G401 (cell line): ENCODE measurements at places on chromosomes 3 and 15. TPM values are rescaled to one million over a fixed set of nuclear protein-coding genes. Genes with fewer than 3 reads are reported as not detected.

- peak; percentile 72 for DNase-seq
Observed at GRCh38 chr3:195543500-195544229, 540 bp upstream of the PPP1R2 start.

DNA sequence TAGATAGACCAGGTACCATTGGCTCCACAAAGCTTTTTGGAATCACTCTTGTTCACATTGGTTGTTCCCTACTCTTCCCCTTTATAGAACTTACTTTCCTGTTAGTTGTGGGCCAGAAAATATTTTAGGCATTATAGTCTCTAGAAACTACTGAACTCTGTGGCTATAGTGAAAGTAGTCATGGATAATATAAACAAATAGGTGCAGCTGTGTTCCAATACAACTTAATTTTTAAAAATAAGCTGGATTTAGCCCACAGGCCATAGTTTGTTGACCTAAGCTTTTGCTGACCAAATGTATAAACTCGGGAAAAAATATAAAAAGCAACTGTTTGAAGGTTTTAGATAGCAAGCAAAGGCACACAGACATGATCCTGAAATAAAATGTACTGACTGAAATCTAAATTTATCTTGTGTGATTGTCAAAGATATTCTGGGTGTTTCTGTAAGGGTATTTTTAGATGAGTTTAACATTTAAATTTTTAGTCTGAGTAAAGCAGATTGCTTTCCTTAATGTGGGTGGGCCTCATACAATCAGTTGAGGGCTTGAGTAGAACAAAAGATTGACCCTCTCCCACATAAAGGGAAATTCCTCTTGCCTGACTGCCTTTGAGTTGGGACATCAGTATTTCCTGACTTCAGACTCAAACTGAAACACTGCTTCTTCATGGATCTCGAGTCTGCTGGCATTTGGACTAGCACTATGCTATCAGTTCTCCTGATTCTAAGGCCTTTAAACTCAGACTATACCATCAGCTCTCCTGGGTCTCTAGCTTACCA, 13.2 kb downstream of the IQCB1 start:
- DNase-seq: no peak

DNA sequence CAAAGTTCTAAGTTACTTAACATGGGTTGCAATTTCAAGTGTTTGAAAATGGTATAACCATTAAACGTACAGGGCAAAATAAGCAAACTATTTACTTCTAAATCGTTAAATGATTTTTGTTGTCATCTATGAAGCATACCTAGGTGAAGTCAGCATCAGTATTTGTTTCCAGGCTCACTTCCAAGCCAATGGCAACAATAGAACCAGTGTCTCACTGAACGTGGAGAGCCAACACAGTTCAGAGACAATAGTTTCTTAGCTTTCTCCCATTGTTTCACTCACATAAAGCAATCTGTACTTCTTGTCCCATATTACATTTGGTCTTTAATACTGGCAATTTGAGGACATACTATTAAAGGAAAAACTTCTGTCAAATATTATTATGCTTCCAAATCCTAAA, 397.2 kb downstream of the MECOM start:
- DNase-seq: no peak

GRCh38 chr3:152706991-152707713, 127.8 kb upstream of the P2RY1 start:
- DNase-seq: no peak

DNA sequence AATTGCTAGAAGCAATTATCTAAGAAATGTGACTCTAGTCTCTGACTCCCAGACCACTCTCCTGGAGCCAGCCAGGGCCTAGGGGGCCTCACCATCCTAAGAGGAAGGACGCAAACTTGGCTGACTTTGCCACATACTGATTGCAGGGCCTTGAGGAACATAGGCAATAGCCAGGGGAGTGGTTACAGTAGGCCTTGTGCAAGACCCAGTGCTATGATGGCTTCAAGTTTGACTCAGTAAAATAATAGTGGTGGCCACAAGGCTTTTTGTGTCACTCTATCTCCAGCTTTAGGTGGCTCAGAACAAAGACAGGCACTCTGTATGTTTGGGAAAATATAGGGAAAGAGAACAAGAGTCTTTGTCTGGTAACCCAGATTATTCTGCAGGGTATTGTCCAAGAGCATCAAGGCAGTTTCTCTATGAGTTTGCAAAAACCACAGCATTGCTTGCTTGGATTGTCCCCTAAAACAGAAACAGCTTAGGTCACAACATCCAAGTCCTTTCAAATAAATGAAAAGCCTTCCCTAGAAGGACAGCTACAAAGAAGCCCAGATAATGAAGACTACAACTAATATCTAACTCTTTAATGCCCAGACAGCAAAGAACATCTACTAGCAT, 631.5 kb downstream of the PYDC2 start:
- no peak for DNase-seq

GRCh38 chr3:109373933-109374332, 36.6 kb upstream of the DPPA4 start:
- DNase-seq: no peak

DNA sequence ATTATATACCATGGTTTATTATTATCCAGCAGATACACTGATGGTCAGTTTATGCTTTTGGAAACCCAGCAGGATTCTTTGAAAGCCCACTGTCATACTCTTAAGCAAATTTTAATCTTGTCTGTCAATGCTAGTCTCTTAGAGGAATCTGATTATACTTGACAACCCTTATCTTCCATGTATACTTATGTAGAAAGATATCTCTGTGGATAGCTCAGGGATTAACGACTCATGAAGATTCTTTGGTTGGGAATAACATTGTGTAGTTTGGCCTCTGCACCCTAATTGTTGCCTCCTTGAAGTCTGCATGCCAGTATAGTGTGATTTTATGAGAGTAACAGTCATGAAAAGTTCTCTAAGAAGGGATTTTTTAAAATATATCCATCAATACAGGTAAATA, 33.0 kb downstream of the FILIP1L start:
- DNase-seq: no peak

DNA sequence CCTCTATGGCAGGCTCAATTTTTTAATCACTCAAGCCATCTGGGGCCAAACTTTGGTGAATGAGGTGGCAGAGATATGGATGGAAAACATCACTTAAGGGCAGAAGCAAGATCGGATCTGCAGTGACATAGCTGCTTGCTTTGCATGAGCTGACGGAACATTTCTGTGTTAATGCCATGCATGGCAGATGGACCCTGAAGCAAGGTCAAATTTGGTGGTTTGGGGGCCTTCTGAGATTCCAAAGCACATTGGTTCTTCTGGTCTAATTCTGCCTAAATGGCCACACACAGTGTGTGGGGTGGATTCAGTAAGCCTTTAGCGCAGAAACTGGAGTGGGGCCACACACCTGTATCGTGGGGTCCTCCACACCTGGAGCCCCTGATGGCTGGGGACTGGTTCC, 38.3 kb upstream of the BCL2L10 start:
- DNase-seq: no peak

Gene EPB42
- total RNA-seq: not detected in 2 replicates

DNA sequence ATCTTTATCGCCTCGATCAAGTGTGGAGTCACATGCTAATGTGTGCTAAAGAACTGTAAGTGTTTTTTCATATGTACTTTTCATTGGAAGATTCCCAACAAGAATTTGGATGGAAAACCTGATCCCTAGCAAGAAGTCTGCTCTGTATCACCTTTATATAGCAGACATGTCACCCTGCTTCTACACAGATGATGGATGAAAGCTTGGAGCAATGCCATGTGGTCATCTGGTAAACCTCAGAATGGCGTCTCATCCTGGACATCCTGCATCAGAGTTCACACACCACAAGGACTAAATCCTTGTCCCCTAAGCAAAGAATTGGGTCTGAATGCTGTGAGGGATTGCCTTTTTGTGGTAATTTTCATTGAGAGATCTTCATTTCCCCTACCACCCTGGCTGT, 42.1 kb upstream of the CTDSPL start:
- DNase-seq: no peak

DNA sequence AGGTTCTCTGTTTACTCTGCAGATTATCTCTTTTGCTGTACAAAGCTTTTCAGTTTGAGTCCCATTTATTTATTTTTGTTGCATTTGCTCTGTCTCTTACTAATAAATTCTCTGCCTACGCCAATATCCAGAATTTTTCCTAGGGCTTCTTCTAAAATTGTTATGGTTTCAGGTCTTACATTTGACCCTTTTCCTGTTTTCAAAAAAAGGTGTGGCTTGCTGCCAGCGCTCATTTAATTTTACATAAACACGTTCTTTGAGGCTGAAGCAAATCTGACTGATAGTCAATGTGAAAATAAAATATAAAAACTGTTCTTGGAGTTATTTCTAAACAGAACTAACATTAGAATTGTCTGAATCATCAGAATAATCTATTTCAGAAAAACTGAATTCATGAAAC, 32.1 kb downstream of the DCBLD2 start:
- DNase-seq: no peak

DNA sequence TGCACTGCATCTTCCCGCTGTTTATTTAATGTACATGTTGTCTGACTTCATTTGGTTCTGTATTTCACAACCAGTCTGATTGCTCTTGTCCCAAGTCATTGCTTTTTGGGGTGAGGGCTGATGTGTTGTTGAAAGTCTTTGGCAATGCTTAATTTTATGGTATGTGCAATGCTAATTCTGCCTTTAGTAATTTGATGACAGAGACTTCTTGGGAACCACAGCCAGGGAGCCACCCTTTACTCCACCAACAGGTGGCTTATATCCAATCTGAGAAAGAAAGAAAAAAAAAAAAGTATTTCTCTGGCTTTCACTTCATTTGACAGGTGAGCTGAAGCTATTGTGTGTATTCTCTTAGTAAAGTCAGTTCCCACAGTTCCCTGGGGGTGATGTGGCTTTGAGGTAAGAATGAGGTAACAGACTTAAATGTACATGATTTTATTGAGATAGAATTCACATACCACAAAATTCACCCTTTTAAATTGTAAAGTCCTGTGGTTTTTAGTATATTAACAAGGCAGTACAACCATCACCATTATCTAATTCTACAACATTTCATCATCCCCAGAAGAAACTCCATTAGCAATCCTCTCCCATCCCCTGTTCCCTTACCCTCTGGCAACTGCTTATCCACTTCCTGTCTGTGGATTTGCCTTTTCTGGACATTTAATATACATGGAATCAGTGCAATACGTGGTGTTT, 97.3 kb downstream of the SLCO3A1 start:
- DNase-seq: no peak

- DNase-seq: no peak
Observed at GRCh38 chr3:34351882-34352777, 553.7 kb downstream of the PDCD6IP start.

Gene KATNBL1
- 60.6 and 75.6 TPM in 2 replicates for total RNA-seq

DNA sequence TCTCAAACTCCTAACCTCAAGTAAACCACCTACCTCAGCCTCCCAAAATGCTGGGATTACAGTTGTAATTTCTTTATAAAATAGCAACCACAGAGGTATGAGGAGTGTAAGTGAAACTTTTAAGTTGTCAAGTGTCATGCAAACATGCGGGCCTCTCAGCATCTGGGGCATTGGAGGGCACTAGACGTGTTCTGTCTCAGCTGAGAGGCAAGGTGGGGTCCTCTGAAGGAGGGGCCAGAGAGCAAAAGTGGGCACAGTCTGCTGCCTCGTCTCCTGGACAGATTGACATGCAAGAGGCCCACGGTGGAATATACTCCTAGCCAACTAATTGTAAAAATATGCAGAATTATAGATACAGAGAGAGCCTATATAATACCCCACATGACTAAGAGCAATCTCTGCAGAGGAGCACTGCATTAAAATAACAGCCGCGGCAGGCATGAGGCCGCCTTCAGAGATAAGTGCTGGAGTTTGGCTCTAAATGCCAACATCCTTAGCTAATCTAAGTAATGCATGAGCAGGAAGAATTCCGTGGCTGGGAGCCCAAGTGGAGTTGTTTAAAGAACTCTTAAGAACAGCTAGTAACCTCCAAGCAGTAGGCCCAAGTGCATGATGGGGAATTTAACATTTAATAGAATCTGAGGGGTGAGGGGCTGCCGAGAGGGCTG, 87.8 kb upstream of the RNU6-1 start:
- DNase-seq: no peak

Gene ATG3
- total RNA-seq: 60.7 and 73.2 TPM in 2 replicates

GRCh38 chr3:83034806-83035703, 1273.6 kb upstream of the GBE1 start:
- DNase-seq: no peak
